Stimulated activated CD8-positive, alpha-beta memory T cell treated with anti-CD3 and anti-CD28 coated beads, Interleukin-4, amount 100 ng/mL, for 48 hours (primary cell): ENCODE measurements at places on chromosomes 12 and 14.

- DNase-seq, result no peak
Observed at GRCh38 chr12:27924350-27925135, 48.0 kb downstream of the PTHLH start.

GRCh38 chr12:54352891-54353874 is 11.1 kb downstream of the GPR84 start:
- no peak for DNase-seq

DNA sequence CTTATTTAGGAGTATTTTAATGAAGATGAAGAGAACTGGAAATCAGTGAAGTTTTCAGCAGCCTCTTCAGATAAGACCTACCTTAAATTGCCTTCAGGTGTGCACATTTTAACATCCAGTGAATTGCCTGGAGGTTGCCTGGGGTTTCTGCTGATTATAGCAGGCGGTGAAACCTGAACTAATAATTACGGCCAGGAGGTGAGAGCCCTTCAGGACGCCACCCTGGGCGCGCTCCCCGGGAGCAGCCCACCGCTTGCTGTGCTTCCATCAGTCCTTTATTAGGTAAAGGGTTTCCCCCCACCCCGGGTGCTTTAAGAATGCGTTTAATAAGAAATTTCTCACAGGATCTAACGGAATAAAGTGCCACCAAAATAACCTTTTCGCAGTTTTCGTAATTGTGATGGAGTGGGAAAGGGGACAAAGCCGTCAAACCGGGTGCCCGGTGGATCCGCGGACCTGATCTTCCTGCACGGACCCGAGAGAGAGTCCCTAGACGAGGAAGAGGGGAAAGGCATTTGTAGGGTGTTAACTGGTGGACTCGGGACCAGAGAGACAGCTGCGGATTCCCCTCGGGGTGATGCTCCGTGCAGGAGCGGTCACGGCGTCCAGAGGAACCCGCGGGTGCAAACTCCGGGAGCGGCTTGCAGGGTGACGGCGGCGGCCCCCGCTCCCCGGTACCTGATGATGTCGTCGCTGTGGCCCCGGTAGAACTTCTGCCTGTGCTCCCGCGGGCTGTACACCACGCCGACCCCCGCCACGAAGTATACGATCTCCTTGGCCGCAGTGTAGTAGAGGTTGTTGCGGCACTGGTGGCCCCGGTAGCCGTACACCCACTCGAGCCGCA is 902 bp downstream of the EML5 start:
- peak; percentile 45 for DNase-seq

GRCh38 chr14:23910101-23910875 is 43.3 kb upstream of the DHRS4 start:
- DNase-seq, result peak; percentile 47

- no peak for DNase-seq
Observed at GRCh38 chr12:42364692-42365091, 38.7 kb downstream of the PPHLN1 start.

DNA sequence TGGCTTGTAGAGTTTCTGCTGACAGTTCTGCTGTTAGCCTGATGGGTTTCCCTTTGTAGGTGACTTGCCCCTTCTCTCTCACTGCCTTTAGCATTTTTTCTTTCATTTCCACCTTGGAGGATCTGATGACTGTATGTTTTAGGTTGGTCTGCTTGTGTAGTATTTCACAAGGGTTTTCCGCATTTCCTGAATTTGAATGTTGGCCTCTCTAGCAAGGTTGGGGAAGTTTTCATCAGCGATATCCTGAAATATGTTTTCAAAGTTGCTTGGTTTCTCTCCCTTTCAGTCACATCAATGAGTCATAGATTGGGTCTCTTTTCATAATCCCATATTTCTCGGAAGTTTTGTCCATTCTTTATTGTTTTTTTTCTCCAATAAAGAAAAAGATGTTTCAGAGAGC is 11.4 kb downstream of the NOPCHAP1 start:
- DNase-seq, result no peak

GRCh38 chr12:67148265-67148664 is 120.9 kb upstream of the CAND1 start:
- DNase-seq, result no peak

- no peak for DNase-seq
Observed at GRCh38 chr12:20757-21156, 45.8 kb upstream of the IQSEC3 start.

- no peak for DNase-seq
Observed at GRCh38 chr12:27958675-27959074, 13.9 kb downstream of the PTHLH start.

DNA sequence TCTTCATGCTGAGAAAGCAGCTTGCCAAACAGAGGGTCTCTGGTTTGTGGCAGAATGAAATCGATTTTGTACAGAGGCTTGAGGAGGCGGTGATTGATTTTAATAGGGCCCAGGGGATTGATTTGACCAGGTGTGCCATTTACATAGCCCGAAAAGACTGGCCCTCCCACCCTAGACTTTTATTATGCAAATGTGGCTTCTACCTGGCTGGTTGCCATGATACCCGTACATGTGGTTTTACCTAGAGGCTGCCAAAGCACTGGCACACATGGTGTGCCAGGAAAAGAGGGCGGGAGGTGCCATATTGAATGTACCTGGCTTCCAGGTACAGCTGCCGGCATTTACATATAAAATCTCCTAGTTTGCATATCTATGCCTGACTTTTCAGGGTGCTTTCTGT is 18.0 kb upstream of the GUCY2C start:
- DNase-seq, result no peak

GRCh38 chr12:131755305-131756113 is 44.6 kb downstream of the SFSWAP start:
- peak; percentile 32 for DNase-seq

DNA sequence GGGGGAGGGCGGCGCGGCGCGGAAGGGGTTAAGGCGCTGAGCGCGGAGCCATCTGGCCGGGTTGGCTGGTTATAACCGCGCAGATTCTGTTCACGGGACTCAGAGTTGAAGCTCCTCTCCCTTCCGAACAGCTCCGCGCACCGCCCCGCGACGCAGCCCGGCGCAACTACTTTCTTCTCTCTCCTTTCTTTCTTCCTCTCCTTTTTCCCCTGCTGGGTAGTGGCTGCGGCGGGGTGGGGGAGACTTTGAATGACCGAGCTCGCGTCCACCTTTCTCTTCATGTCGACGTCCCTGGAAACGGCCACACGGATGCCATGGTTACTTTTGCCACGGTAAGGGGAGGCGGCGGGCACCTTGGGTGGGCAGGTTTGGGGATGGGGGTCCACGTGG is at the start of gene NTF3:
Gene NTF3 (plus strand): TSS at position 98 of the 390 bp plus-strand sequence. CDS start 217 bp downstream, at position 315.
- no peak for DNase-seq

DNA sequence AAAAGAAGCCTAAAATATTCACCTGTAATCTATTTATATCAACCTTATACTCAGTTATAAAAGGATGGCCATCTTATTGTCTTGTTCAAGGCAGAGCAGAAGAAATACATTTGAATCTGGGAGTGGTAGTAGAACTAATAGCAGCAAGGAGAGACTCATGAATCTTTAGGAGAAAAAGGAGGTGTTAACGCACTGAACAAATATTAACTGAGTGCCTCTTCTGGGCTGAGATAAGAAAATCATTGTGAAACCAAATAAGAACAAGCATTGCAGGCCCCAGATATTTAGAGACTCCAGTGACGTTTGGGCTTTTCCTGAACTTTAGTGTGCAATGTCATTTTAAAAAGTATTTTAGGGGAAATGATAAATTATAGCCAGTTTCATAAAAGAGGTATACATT is 790.6 kb downstream of the DIO2 start:
- no peak for DNase-seq

DNA sequence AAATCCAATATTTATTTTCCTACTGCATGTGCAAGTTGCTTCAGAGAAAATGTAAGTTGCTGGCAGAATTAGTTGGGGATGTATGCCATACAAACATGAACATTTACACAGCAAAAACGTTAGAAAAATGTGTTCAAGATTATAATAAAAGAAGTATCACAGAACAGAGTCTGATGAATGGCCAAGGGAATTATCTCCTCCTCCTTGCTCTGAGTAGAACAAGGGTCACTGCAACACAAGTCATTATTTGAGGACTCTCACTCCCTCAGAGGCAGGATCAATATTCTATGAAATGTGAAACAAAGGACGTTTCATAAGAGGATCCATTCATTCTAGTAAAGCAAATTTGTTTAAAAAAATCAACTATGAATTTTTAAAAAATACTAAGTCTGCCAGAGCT is 177.8 kb downstream of the PRKD1 start:
- DNase-seq, result no peak

DNA sequence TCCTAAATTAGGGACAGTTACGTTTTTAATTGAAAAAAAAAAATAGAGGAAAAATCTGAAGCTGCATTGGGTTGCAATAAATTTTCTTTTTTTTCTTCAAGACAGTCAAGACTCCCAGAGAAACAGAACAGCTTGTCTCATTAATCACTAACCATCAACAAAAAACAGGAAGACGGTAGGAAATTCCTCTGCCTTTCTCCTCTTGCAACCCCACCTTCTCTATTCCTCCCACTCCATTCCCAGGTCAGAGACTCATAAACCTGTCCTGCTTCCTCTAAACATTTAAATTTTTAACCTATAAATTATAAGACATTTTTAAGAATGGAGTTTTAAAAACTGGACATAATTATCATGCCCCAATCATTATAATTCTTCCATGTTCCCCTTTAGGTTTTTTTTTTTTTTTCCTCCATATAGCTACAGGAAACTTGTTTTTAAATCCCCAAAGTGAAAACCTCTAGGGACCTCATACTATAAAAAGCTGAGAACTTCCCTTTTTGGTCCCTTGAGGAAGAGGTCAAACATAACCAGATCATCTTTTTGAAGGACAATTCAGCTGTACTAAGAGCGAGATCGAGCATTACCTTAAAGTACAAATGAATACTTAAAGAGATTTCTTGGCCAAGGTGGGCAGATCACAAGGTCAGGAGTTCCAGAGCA is 36.0 kb downstream of the CPM start:
- no peak for DNase-seq
